ENCODE measurements at places on chromosomes 2 and 18.
A peak's percentile ranks its signal among the peaks of the same experiment; 100 is the strongest.

DNA sequence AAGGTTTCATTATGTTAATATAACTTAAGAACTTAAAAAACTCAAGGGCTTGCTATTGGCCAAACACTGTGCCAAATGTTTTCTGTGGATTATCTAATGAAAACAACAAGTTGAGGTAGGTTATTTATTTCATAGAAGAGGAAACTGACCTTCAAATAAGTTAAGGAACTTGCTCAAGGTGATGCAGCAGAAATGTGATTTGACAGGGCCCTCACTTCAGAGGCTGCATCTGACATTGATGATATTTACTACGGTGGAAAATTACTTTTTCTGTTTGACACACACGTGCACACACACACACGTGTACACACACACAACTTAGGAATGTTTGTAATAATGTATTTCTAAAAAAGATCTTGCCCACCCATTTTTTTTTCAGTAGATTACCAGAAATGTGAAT, 137.2 kb upstream of the CXCR4 start:
- DNase-seq: no peak

DNA sequence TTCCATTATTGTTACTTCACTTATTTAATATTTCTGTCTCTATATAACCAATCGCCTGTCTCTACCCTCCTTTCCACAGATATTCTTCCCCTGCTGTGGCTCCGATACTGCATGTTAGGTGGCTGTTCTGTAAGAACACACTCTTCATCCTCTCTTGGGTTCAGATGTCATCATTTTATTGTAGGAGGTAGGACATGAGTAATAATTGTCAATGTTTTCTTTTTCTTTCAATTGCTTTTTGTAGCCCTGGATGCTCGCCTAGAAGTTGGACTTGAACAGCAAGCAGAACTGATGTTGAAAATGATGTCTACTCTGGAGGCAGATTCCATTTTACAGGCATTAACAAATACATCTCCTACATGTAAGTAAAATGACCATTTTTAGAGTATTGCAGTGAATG, 128.6 kb downstream of the BIRC6 start:
- no peak for DNase-seq

GRCh38 chr2:160431441-160431840, 62.2 kb downstream of the RBMS1 start:
- DNase-seq: no peak

- no peak for DNase-seq
Observed at GRCh38 chr2:53768242-53768542, 588 bp downstream of the CHAC2 start.

DNA sequence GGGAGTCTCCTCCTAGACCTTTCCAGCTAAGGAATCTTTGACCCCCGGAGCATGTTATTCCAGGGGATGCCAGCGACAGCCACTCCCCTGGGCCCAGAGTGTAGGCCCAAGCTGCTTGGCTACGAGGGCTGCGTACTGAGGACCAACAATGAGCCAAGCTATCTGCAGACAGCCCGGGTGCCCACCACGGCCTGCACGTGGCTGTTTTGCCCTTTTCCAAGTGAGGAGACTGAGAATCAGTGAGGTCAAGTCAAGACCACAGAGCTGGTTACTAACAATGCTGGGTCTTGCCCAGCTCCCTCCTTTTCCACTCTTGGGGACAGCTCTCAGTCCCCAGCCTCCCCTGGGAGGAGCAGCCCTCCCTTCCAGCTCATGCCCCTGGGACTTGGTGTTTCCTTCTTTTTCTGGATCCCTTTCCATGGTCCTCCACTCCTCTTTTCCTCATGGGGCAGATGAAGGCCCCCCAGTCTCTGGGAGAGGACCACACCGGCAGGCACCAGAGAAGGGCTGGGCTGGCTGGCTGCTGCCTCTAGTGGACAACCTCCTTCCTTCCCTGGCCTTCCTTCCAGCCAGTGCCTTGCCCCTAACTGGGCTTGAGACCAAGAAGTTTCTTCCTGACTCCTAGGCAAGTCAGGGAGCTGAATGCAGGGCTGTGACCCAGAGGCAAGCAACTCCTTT, 550 bp upstream of the MALL start:
- DNase-seq: no peak

GRCh38 chr2:120108049-120108448, 95.2 kb downstream of the EPB41L5 start:
- no peak for DNase-seq

DNA sequence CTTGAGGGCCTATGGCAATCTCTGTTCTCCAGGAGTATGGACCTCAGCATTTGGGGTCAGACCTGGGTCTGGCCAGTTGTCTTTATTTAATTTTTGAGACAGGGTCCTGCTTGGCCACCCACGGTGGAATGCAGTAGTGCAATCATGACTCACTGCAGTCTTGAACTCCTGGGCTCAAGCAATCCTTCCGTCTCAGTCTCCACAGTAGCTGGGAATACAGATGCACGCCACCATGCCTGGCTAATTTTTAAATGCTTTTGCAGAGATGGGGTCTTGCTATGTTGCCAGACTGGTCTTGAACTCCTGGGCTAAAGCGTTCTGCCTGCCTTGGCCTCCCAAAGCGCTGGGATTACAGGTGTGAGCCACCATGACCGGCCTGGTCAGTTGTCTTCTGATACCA, 46.4 kb upstream of the INHBB start:
- DNase-seq: no peak

GRCh38 chr2:101263377-101263800, 10.7 kb downstream of the CNOT11 start:
- no peak for DNase-seq

DNA sequence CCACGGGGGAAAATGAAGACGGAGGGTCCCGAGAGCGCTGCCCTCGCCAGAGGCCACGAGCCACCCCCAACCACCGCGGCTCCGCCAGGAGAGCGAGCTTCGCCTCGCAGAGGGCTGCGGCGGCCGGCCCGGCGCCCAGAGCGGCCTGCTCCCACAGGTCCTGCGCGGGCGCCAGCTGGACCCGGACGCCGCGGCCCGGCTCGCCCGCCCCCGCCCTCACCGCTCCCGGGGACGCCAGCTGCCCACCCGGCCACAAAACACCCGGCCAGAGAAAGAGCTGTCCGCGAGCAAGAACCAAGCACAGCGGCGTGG, 709 bp downstream of the PTPN2 start:
- DNase-seq: no peak

GRCh38 chr2:127575185-127575765, 39.8 kb downstream of the MYO7B start:
- DNase-seq: no peak

DNA sequence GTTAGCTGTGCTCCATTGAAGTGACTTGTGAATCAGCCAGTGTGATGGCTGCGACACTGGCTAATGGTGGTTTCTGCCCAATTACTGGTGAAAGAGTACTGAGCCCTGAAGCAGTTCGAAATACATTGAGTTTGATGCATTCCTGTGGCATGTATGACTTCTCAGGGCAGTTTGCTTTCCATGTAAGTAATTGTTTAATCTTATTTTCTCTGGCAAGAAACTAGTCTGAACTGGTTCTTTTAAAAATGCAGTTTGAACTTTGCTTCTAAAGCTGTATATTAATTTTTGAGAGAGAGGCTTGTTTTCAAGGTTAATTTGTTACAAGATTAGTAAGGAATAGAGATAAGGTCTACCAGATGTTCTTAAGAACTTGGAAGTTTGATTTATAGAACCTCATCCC, 46.7 kb downstream of the GLS start:
- DNase-seq: peak; percentile 82

DNA sequence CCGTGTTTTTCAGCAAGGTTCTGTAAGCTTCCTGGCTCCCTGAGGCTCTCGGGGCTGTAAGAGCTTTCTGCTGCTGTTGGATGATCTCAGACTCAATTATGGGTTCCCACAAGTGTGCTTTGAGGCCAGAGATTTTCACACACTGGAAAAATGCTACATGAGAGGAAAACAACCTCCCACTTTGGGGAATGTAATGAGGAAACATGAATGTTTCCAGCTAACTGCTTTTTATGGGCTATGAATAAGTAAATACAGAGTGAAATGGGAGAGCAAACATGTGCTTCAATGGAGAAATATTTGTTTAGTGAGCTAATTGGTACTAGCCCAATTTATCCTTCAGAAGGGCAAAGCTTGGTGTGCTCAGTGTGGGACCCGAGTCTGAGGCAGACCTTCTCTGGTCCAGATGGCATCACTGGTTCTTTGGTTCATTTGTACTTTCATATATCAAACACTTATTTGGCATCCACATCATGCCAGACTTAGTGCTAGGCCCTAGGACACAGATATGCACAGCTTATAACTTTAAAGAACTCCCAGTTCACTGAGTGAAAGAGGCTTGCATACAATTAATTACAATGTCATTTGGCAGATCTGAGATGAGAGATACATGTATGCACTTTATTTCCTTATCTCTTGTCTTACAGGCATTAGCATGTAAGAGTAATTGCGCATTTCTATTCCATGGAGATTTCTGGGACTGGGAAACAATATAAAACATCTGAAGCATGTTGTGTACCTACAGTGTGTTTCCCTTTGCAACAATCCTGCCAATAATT, 248.8 kb downstream of the RDH14 start:
- DNase-seq: no peak

GRCh38 chr2:133316557-133316956, 251.7 kb downstream of the NCKAP5 start:
- no peak for DNase-seq
